Cortex of kidney (tissue), 1 donor: ENCODE measurements at places on chromosomes 4 and X.

- DNase-seq: no peak
Measured at GRCh38 chr4:19508442-19508841, 743.3 kb upstream of the SLIT2 start.

GRCh38 chr4:175281894-175282293, 363.7 kb downstream of the ADAM29 start:
- no peak for DNase-seq

DNA sequence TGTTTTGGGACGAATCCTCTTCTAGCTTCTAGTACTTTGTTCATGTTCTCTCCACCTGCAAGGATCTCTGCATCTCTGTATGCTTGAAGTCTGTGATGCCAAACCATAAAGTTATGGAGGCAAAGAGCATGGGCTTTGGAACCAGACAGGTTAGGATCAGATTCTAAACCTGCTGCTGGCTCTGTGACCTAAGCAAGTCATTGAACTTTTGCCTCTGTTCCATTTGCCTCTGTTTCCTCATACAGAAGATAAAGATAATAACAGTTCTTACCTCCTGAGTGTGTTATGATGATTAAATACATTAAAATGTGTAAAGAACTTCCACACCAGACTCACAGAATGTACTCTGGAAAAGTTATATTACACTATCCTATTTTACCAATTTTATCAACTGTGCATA, 41.5 kb upstream of the RELL1 start:
- no peak for DNase-seq

GRCh38 chr4:128256539-128256938, 31.1 kb downstream of the PGRMC2 start:
- no peak for DNase-seq

DNA sequence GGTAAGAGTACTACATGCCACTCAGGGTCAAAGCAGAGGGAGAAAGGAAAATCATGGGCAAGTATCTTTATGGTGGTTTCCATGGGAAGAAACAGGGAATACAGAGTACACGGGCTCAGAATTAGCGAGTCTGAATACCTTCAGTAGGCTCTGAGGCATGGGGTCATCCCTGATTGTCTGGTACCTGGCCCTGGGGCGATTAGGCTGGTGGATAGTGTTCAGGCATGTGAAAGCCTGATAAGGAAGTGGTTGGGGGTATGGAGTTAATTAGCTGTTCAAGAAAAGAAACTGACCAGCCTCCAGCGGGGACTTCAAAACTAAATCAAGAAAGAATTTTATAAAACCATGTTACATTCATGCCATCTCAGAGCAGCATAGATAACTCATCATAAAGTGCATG, 518.8 kb downstream of the RAB28 start:
- DNase-seq: no peak

DNA sequence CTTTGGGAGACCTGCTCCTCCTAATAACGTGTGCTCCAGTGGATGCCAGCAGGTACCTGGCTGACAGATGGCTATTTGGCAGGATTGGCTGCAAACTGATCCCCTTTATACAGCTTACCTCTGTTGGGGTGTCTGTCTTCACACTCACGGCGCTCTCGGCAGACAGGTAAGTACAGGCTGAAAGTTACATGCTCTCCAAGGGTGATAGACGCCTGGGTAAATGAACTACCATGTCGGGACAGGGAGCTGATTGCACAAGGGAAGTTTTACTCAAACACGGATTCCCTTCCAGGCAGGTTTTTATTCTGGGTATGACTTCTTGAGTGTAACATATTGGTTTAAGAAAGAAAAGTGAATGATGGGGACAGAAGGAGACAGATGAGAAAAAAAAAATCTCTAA, 836 bp downstream of the GRPR start:
- no peak for DNase-seq

GRCh38 chr4:85798012-85798770, 323.2 kb downstream of the ARHGAP24 start:
- DNase-seq: no peak

DNA sequence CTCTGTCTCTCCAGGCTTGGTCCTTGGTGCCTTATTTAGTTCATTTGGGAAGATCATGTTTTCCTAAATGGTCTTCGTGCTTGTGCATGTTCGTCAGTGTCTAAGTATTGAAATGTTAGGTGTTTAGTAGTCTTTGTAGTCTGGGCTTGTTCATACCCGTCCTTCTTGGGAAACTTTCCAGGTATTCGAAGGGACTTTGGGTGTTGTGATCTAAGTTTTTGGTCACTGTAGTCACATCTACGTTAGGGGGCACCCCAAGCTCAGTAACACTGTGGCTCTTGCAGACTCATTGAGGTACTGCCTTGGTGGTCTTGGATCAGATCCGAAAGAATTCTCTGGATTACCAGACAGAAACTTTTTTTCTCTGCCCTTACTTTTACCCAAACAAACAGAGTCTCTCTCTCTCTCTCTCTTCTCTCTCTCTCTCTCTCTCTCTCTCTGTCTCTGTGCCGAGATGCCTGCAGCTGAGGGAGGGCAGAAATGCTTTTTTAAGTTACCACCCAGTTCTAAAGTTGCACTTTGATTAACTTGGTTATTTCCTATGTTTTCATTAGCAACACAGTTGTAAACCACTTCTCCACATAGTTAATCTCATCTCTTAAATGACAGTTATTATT, 67.6 kb upstream of the SLC7A3 start:
- DNase-seq: no peak

DNA sequence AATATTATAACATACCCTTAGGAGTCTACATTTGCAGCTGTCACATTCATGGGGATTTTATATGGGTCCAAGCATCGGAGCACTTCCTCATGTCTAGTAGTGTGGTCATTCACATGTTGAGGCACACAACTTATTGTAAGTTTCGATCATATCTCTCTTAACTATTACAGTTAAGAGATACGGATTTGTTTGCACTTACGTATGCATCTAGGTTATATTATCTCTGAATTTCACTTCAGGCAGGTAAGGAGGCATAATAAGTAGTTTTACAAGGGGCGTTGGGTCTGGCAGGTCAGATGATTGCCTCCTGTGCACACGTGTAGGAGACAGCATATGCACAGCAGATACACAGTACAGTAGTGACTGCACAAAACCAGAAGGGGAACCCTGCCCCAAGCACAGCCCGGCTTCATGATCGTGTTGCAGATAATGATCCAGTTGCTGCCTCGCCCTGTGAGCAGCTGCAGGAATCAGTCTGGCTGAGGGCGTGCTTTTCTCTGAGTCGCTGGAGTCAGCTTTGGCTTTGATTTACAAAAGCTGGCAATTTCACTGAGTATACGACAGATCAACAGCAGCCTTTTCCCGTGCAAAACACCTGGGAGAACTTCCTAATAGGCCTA, 302.9 kb upstream of the GATB start:
- DNase-seq: no peak

DNA sequence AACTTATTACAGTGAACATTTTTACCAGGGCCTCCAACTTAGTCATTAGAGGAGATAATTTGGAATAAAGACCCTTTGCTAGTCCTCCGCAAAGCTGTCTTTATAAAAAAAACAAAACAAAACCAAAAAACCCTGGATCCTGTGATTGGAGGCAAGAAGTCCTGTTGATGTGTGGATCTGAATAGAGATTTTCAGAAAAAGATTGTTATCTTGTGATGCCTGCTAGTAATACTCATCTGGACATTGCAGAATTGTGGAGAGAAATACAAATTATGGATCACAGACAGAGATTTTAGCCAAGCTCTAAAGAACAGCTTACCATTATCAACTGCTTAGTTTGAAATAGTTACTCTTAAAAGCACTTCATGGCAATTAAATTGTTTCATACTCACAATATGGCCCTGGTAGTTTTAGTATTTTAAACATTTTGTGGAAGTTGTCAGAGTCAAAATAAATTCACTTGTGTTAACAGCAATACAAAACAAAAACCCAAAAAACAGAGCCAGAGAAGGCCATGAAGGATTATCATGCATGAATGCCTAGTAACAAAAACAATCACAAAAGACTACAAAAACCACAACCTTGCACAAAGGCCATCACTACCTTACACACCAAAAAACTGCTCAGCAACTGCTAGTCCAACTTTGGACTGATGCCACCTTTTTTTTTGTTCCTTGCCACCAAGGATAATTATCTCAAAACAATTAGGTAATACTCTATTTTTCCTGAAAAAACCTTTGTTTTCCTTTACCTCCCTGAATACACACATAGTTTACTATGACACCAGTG, 514.5 kb upstream of the SLIT2 start:
- DNase-seq: no peak

- no peak for DNase-seq
Measured at GRCh38 chrX:43446752-43447151, 209.3 kb upstream of the MAOA start.

DNA sequence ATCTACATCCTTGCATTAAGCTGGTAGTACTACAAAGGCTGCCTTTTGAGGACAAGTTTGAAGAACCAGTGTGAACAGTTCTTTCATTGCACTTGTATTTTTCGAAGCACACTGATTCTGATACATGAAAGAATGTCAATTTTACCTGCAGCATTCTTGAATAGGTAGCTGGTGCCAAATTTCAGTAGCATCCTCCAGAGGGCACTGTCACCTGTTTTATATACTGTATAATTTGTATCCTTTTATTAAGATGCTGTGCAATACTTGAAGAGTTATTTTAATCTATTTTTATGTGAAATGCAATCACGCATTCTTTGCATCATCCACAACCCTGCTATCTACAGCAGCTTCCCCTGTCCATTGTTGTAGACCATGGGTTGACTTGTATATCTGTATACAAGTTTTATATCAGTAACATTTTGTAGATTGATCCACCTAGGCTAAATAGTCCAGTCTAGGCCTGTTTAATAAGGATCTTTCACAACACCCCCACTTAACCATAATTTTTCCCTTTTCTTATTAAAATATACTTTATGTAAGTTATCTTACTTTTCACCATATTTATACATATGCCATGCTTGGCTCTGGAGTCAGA, 325.7 kb downstream of the PCDH7 start:
- DNase-seq: no peak

DNA sequence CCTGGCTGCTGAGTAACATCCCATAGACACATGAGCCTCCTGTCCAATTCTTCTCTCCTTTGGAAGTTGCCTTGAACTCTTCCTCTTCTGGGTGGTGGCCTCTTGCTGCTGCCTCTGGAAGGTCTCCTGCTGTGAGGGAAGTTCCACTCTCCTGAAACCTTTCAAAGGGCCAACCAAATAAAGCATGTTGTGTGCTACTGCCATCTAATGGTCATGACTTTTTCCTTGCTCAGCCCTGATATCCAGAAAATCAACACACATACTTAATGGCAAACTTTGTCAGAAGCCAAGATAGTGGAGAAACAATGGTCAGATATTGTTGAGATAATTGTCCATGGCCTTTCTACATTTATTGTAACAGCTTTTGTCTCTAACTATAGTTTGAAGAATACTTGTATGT, 19.1 kb upstream of the ZXDA start:
- no peak for DNase-seq

GRCh38 chr4:156475322-156475721, 496.3 kb downstream of the PDGFC start:
- no peak for DNase-seq

DNA sequence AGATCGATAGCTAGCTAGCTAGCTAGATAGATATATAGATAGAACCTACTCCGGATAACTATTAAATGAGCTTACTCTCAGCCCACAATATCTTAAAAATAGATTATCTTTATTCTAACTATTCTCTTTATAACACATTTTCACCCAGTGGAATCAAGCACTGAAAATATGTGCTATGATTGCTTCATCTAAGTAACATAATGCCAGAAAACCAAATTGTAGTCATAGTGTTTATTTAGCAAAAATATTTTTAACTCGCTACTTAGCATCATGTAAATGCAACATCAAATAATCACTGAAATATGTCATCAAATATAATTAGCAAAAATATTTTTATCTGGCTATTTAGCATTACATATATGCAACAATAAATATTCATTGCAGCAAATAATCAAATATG, 1.5 kb downstream of the TMEM156 start:
- DNase-seq: no peak

- no peak for DNase-seq
Measured at GRCh38 chr4:99207069-99207743, 11.8 kb downstream of the ADH6 start.

- DNase-seq: no peak
Measured at GRCh38 chrX:12721042-12721441, 70.2 kb upstream of the PRPS2 start.

DNA sequence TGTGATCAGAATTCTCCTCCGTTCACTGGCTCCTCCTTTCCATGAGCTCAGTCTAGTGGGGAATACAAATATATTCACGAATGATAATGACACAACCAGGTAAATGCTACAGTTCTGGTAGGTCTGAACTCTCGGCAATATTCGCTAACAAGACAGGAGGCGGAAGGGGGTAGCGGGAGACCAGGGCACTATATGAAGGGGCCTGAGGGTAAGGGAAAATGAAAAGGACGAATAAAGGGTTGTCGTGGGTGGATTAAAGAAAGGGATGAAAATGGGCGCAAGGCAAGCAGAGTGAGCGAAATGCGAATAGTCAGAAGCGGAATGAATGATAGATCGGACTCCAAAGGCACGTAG, 743 bp downstream of the NKAP start:
- DNase-seq: no peak

- DNase-seq: no peak
Measured at GRCh38 chr4:105780176-105780575, 71.6 kb downstream of the GSTCD start.

- DNase-seq: no peak
Measured at GRCh38 chr4:25051534-25051933, 20.8 kb upstream of the LGI2 start.

- no peak for DNase-seq
Measured at GRCh38 chr4:40594261-40595178, 35.1 kb downstream of the RBM47 start.

GRCh38 chr4:71732066-71732465, 51.8 kb downstream of the GC start:
- DNase-seq: no peak

DNA sequence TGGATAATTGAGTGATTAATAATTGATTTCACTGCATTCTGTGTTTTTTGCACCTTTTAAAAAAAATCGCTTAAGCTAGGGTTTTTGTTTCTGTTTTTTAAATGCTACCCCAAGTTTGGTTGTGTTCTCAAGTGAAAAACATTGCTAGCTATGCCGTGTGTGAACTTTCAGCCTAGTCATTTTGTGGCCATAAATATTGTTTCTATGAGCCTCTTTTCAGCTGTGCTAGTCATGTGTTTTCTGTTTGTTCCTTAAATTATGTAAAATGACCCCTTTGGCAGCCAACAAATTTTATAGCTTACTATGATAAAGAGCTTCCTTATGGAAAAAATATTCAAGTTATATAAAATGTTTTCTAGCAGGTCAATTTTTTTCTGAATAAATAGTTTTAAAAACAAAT, 59.1 kb downstream of the GALNT7 start:
- DNase-seq: no peak

DNA sequence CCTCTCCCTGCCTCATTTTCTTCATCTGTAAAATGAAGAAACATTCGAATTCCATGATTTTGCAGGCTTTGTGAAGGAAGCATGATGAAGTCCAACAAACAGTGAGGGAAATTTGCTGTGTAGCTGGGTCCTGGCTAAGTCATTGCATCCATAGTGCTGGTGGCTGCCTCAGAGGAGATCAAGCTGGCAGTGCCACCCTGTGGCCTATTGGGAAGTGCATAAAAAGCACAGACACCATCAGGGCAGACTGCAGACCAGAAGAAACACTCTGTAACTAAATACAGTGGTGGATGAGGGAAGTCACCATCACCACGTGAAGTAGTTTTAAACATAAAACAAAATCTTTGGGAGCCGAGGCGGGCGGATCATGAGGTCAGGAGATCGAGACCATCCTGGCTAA, 40.7 kb upstream of the DDX3X start:
- no peak for DNase-seq

- no peak for DNase-seq
Measured at GRCh38 chrX:131841496-131842437, 181.3 kb upstream of the STK26 start.
